ENCODE measurements at places on chromosomes 7 and 10.

GRCh38 chr7:16419859-16420258 lies 1.5 kb downstream of the CRPPA start:
- DNase-seq, result no peak

DNA sequence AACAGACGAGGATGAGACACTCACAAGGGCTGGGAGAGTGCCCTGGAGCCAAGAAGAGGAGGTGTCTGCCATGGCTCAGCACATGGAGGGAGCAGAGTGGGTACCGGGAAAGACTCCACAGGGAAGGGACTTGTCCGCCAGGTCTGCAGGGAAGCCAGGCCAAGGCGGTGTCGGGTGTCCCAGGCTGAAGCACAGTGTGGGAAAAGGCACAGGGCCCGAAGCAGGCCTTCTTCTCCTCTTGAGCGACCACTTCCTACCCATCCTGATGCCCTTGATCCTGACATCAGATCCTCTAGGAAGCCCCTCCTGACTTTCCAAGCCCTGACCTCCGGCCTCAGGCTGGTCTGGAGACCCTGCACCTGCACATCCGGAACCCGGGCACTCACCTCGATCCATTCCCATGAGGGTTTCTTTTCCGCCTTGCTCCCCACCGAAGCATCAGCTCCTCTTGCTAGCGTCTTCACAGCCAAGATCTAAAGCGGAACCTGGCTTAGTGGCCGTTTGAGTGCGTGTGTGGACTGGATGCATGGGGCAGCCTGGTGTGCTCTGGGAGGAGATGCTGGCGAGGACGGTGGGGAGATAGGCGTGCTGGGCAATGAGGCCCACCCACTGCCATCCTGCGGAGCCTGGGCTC lies 8.5 kb downstream of the CALML3 start:
- no peak for DNase-seq

DNA sequence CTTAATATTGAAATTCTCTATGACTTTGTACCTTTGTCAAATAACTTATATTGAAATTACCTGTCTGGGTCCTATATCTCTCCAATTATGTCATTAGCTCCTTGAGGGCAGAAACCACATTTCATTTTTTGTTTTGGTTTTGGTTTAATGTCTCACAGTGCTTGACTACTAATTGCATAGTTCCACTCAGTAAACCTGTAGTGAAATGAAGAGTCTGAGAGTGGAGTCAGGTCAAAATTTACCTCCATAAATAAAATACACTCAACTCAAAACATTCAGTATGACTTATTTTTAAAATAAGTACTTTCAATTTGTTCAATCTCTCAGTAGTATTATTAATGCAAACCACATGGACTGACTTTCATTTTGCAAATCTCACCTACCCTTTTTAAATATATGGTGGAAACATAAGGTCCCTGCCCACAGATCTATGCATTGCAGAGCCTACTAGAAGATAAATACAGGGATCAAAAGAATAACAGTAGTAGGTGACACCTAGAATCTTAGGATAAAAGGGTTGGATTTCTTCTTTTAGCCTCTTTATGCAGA lies 32.5 kb downstream of the PDE1C start:
- no peak for DNase-seq

DNA sequence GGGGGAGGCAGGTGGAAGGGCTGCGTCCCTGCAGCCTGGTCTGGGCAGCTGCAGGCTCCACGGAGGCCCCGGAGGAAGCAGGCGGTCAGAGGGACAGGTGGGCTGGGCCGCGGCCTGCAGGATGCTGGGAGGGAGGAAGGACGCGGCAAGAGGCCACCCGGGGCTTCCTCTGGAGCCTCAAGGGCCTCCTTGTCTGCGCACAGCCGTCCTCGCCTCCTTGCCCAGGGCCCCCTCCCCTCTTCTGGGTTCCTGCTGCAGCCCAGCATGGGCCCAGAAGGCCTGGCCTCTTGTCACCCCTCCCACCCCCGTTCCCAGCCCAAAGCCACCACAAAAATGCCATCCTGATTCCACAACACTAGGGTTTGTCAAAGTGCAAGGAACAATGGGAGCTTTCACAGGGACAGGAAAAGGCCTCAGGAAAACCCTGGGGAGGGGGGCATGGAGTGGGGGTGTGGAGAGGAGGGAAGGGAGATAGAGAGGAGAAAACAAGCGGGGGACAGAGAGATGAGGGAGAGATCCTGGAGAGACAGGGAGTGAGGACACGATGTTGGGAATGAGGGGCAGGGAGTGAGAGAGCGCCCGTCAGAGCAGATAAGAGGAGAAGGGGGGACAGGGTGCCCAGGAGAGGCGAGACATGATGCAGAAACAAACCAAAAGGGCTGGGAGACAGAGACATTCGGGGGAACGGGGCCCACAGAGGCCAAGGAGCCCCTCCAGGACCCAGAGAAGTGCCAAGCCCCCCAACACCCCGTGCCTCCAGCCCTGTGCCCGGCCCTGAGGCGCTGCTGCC lies 41.8 kb downstream of the ZCCHC24 start:
- no peak for DNase-seq

DNA sequence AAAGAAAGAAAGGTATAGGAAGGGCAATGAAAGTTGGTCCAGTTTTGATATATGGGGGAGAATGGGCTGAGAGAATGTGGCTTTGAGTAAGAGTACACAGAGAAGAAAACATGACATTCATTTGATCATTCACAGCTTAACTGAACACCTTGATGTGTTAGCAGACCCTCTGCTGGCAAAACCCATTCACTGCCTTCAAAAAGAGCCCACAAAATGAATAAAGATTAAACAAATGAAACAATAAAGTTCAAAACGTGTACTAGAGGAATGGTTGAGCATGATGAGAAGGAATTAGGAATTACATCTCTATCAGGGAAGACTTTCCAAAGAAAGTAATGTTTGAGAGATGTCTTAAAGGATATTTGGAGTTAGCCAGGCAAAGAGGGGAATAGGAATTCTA lies 2.1 kb downstream of the WEE2 start:
- no peak for DNase-seq

GRCh38 chr10:22427890-22428571 lies 82.7 kb downstream of the SPAG6 start:
- DNase-seq, result peak; percentile 41

DNA sequence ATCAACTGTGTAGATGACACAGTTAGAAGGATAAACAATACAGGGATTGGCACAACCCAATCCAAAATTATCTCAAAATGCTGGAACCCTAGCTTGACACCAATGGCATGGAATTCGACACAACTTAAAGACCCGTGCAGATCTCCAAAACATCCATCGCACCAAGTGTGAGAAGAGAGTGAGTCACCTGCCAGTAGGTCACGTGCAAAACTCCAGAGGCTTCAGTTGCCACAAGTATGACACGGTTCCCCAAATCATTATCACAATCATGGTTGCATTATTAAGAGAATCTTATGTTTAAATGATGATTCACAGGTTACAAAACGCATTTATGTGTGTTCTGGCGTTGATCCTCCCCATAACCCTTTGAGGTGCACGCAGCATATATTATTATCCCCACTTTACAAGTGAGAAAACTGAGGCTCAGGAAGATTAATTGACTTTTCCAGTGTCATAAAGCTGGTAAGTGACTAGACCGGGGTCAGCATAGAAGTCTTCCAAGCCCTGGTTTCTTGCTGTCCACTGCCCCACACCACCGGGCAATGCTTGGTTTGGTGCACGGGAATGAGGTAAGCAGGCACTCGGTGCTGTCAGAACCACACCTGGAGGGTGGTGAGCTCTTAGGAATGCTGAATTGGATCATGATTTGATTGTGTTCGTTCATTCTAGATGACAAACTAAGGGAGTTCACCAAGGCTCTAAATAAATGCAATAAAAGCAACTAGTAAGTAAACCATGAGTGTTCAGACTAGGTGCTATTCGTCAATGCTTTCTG lies 23.6 kb upstream of the STK17A start:
- DNase-seq, result no peak

GRCh38 chr7:778271-778967 lies 51.3 kb upstream of the PRKAR1B start:
- DNase-seq, result no peak

DNA sequence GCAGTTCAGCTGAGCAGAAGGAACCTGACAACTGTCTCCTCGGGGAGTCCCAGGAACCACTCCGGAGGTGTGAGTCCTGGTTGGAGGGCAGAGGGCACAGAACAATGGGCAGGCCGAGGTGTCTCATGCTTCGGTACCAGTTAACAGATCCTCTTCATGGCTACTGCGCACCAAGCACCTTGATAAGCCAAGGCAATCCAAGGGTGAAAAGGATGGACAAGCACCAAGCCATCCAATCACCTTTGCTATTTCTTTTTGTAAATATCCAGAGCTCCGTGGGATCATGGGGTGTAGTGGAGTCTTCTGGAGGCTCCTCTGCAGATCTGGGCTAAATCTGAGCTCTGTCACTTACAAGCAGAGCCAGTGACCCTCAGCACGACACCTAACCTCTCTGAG lies 233.5 kb downstream of the WDR11 start:
- no peak for DNase-seq

- DNase-seq, result no peak
Observed at GRCh38 chr7:70322856-70323255, 724.6 kb downstream of the AUTS2 start.

DNA sequence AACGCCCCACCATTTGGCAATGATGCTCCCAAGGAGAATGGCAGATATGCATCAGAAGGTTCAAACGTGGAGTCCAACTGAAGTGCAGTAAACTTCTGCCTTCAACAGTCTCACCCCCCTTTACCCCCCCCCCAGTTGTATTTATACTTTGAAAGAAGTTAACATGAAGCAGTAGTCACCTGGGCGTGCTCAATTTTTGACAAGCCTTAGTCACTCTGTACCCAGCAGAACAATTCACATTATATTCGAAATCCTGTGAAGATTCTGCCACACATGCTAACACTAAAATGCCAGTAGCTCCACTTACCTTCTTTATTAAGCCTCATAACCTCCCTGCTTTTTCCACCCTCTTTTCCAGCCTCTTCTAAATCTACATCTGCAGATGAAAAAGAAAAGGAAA lies 894 bp downstream of the ATXN7L1 start:
- DNase-seq, result no peak

DNA sequence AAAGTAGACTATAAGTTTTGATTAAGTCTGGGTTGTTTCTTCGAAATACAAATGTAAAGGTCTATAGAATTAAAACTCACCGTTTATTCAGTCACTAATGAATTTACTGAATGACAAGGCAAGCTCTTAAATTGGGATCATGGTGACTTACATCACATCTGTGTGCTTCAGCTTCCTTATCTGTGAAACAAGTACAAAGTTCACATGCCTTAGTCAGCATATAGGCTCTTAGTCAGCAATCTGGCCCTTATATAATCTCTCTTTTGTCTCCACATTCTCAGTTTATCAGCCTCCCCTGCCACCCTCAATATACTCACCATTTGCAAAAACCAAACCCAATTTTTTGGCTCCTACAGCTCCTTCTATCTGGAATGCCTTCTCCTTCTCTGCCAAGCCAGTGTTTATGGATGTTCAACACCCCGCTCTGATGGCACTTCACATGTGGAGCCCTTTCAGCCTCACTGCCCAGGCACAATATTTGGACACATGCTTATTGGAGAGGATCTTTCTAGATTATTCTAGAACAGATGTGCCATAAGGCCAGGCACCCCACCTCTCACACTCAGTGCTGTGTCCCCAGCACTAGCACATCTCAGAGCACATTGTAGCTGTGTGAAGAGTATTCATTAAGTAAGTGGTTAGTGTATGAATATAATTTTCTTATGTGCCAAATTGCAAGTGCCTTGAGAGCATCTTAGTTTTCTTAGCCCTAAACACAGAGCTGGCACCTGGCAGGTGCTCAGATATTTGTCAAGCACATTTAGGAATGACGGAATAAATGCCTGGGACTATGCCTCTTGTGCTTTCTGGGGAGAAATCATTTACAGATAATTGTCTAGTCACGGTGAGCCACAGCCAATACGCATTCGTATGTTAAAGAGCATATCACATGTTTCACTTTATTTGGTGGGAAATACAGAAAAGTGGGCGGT lies 9.8 kb upstream of the LAMB1 start:
- no peak for DNase-seq

GRCh38 chr7:107971613-107972012 lies 31.3 kb downstream of the LAMB1 start:
- DNase-seq, result no peak

GRCh38 chr10:97771055-97771891 lies 526 bp downstream of the SFRP5 start:
- peak; percentile 11 for DNase-seq

GRCh38 chr7:124462249-124462648 lies 303.3 kb downstream of the GPR37 start:
- DNase-seq, result no peak

GRCh38 chr7:7157177-7157886 lies 25.0 kb upstream of the C1GALT1 start:
- DNase-seq, result no peak

DNA sequence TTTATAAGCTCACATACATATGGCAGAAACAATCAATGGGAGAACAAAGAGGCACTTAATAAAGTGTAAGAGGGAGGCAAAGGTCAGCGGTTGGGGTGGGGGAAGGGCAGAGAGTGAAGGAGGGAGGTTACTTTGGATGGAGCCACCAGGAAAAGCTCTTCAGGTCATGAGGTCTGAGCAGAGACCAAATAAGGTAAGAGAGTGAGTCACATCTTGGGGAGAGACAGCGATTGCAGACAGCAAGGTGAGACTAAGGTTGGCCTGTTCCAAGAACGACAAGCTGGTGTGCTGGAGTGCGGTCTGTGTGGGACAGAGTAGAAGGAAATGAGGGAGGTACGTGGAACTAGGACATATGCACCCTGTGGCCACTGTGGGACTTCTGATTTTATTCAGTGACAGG lies 74.3 kb upstream of the TOMM7 start:
- no peak for DNase-seq

- no peak for DNase-seq
Observed at GRCh38 chr10:122018491-122018890, 29.5 kb downstream of the TACC2 start.

- DNase-seq, result no peak
Observed at GRCh38 chr10:19999431-19999830, 183.2 kb downstream of the PLXDC2 start.

Data from left kidney (tissue), 8 donors.